ENCODE measurements at places on chromosomes 12 and 14. TPM values are rescaled to one million over a fixed set of nuclear protein-coding genes. Genes with fewer than 3 reads are reported as not detected.

GRCh38 chr14:53603994-53604393 is 352.6 kb downstream of the BMP4 start:
- no peak for DNase-seq

- no peak for DNase-seq
Observed at GRCh38 chr12:109689426-109689825, 24.2 kb upstream of the FAM222A start.

- no peak for DNase-seq
Observed at GRCh38 chr12:50271724-50272247, 11.5 kb downstream of the LIMA1 start.

Gene POLE2
- 1.0 TPM for total RNA-seq

- no peak for DNase-seq
Observed at GRCh38 chr14:51716610-51717009, 64.9 kb downstream of the FRMD6 start.

Gene SLC8A3
- not detected for total RNA-seq

DNA sequence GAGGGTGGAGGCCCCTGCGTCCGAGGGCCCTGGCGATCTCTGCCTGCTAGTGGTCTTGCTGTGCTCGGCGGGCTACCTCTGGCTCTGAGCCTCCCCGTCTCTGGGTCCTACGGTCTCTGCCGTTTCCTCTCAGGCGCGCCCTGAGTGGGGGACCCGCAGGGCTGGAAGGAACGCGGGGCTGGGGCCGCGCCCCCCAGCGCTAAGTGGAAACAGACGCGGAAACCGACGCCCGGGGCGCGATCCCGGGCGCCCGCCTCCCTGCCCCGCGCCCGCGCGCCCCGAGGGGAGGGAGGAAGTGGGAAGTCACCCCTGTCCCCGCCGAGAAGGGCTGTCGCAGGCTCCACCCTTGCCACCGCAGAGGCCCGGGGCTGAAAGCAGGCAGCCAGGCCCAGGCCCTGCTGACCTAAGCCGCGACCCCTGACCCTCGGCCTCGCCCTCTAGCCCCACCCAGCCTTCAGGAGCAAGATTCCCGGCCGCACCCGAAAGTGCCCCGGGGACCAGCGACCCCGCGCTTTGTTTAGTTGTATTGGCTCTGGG is 831 bp downstream of the CRIP1 start:
- DNase-seq: peak; percentile 68

GRCh38 chr12:101823891-101824290 is 6.9 kb downstream of the GNPTAB start:
- DNase-seq: peak; percentile 72

Gene AICDA
- not detected for total RNA-seq

GRCh38 chr12:111529424-111530368 is 69.4 kb downstream of the ATXN2 start:
- DNase-seq: peak; percentile 20

Gene TMEM119
- total RNA-seq: 7.1 TPM

- DNase-seq: no peak
Observed at GRCh38 chr12:45125997-45126396, 75.1 kb upstream of the DBX2 start.

DNA sequence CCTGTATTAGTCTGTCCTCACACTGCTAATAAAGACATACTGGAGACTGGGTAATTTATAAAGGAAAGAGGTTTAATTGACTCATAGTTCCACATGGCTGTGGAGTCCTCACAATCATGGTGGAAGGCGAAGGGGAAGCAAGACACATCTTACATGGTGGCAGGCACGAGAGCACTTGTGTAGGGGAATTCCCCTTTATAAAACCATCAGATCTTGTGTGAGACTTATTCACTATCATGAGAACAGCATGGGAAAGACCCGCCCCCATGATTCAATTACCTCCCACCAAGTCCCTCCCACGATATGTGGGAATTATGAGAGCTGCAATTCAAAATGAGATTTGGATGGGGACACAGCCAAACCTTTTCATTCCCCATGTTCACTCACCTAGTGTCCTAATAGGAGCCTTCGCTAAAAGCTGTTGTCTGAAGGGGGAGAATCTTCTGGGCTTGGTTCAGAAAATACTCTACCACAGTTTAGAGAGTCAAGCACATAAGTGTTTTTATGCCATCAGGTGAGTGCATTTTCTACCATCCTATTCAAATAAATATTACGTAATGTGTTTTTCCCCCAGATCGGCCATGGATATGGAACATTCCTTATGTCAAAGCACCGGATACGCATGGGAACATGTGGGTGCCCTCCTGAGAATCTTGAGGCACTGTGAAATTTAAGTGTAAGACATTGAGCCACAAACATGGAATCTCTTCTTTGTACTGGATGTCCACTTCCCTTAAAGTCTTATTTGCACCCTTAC is 19.1 kb upstream of the KCNK13 start:
- no peak for DNase-seq

GRCh38 chr14:26773906-26774593 is 176.2 kb upstream of the NOVA1 start:
- DNase-seq: no peak

- peak; percentile 54 for DNase-seq
Observed at GRCh38 chr12:125187148-125187745, 122.0 kb downstream of the AACS start.

DNA sequence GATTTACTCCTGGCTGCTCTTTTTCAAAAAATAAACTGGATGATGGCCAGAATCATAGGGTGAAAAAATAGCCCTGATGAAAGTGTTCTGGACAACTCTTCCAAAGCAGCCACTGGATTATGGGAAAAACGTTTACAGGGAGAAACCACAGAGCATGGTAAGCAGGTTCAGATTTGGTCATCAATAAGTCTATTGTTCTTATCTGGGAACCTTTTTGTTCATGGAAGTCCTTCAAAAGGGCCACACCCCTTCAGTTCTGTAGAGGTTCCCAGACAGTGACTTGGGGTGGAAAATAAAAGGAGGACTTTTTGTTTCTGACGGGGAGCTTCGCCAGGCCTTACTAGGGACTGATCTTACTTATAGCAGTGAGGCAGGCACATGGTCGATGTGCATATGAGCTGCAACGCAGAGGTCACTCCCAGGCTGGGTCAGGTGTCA is 117.4 kb upstream of the SLC38A2 start:
- DNase-seq: no peak

Gene SPIC
- 0.68 TPM for total RNA-seq

Gene AKAP5
- 0.12 TPM for total RNA-seq

DNA sequence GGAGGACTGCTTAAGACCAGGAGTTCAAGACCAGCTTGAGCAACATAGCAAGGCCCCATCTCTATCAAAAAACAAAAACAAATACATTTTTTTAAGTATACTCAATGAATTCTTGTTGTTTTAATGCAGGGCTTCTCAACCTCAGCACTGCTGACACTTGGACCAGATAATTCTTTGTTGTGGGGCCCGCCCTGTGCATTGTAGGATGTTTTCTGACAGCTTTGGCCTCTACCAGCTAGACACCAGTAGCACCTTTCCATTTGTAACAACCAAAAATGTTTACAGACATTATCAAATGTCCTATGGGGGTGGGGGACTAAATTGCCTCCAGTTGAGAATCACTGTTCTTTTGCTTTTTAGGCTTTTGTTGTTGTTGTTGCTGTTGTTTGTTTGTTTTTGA is 128.1 kb upstream of the MDM1 start:
- no peak for DNase-seq

Gene NXPH4
- total RNA-seq: 3.2 TPM

- DNase-seq: no peak
Observed at GRCh38 chr12:2891240-2892053, 756 bp downstream of the TULP3 start.

- no peak for DNase-seq
Observed at GRCh38 chr14:32733015-32733414, 205.7 kb upstream of the NPAS3 start.

DNA sequence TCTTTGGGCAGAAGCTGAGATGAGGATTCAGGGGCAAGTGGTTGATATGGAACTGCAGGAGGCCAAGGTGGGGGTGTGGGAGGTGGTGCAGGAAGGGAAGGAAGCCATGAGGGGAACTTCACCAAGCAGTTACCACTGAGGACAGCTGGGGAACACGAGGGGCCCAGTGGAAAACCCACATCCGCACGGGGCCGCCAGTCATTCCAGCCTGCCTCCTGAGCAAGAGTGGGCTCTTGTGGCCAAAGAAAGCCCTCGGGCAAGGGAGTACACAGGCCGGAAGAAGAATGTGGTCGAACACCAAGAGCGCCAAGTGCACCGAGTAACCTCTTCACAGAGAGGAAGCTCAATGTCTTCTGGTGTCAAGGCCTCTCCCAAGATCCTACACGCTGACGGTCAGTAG is 252.2 kb upstream of the FOXN3 start:
- DNase-seq: peak; percentile 28

- DNase-seq: no peak
Observed at GRCh38 chr14:70919774-70920173, 12.5 kb downstream of the PCNX1 start.

Gene GPR132
- 0.83 TPM for total RNA-seq

DNA sequence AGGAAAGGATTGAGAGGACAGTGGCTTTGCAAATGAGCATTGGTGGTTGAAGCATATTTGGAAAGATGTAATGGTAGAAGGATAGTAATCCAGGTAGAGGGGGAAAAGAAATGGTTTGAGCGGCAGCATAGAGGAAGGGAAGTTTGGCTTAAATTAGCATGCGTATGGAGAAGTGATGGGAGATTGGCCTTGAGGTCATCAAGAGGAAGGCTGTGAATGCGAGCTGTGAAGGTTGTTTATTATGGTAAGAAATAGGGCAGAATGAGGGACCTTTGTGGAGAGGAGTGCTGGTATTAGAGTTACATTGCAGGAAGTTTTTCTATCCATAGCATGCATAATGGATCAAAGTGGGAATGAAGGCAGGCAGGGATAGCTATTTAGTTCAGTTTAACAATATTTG is 162.1 kb downstream of the TMTC2 start:
- no peak for DNase-seq

Gene CKB
- 335 TPM for total RNA-seq

DNA sequence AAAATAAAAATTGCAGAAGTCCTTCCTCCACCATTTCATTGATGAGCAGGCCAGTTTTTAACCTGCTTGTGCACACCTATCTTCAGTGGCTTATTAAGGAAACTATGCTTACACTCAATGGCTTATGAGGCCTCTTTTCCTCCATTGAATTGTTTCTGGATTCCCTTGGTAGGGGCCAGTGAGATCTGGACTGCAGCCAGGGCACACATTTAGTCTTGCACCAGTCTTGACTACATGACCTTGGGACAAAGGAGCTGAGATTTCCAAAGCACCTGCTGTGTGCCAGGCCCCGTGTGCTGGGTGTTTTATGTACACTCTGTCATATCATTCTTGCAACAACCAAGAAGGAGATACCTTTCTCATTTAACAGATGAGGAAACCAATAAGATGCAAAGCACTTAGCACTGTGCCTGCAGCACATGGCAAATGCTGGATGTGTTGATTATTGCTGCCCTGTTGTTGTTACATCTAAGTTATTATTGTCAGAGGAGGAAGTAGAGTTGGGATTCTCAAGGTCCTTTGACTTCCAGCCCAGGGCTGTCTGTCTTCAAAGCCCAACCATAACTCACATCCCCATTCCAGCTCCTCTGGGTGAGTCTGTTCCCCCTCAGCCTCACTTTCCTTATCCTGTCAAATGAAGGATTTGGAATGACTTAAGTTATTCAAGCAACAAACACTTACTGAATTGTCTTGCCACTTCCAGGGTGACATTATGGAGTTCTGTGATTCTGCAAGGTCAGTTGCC is 31.6 kb upstream of the RIN3 start:
- no peak for DNase-seq

Gene ADSS1
- total RNA-seq: 149 TPM

DNA sequence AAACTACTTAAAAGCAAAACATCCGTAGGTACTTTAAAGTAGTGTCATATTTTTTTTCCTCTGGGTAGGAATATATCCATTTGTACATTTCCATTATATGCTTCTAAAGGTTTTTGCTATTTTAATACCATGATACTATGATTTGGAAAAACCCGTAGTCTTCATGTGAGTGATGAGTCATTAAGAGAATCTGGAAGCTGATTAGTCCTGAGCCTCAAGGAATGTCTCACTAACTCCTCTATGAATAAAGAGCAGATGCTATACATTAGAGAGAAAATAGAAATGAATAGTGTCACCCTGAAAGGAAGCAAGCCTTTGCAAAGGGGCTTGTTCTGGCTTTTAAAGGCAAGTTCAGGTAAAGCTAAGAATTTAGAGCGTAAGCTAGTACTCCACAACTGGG is 432.1 kb downstream of the CCDC91 start:
- DNase-seq: no peak

Gene ACTN1
- total RNA-seq: 63.6 TPM

GRCh38 chr12:81998761-81999378 is 239.7 kb upstream of the PPFIA2 start:
- DNase-seq: no peak

Gene REM2
- total RNA-seq: not detected

- no peak for DNase-seq
Observed at GRCh38 chr14:100587086-100587762, at the start of gene BEGAIN. BEGAIN (minus strand) TSS chr14:100587417; CDS start chr14:100587290, 127 bp downstream.

Gene ORAI1
- 7.0 TPM for total RNA-seq

GRCh38 chr12:70049596-70050360 is 193.5 kb upstream of the CNOT2 start:
- no peak for DNase-seq

DNA sequence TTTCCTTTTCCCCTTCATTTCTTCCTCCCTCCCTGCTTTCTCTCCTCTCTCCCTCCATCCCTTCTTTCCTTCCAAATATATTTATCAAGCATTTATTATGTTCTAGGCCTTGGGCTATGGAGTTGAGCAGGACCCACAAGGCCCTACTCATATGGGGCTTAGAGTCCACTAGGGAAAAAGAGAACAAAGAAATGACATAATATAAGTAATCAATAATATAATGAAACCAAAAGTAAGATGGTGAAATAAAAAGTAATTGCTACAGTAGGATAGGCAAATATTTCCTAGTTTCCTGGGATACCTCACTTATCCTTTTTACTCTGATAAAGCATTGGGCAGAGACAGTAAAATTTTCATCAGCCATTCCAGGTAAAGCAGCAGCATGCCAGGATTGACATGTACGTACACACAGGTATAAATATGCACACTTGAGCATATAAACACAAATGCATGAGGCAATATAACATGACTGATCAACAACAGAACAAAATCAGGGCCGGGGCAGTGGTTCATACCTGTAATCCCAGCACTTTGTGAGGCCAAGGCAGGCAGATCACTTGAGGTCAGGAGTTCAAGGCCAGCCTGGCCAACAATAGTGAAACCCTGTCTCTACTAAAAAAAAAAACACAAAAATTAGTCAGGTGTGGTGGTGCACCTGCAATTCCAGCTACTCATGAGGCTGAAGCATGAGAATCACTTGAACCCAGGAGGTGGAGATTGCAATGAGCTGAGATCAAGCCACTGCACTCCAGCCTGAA is 35.5 kb upstream of the CSRP2 start:
- no peak for DNase-seq

DNA sequence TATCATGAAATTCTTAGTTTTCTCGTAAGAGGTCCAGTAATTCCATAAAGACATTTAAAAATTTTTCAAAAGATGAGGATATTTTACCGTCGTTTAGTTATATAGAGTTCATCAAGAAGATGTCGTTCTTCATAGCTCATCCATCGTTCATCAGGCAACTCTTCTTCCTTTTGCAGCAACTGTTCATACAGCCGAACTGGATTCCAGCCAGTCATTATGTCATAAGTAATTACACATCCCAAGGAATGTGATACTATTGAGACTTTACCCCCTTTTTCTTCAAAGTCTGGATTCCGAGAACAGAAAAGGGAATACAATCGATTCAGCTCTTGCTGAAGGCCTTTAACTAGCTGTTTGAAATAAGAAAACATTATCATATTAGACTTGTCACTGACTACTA is 90.3 kb downstream of the DDHD1 start:
- no peak for DNase-seq
